ENCODE measurements at places on chromosomes 4 and X.

DNA sequence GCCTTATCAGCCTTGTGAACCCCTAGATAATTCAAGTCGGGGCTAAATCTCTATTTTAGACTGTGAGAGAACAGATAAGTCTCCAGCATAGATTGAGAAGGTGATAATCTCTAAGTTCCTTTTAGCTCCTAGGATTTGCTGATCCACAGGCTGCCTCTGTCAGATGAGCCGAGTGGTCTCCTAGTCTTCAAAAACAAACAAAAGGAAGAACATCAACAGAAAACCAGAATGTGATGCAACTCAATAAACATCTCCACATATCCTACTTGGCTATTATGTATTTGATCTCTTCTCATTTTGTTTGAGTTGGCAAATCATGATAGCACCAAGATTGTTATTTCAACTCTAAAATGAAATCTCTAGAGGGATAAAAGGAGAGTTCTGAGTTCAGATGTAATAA lies 88.4 kb upstream of the SLC7A11 start:
- no peak for DNase-seq

- DNase-seq, result no peak
Observed at GRCh38 chr4:175784986-175785525, 27.0 kb downstream of the GPM6A start.

- no peak for DNase-seq
Observed at GRCh38 chr4:132542228-132542627, 606.9 kb upstream of the PCDH10 start.

GRCh38 chr4:54516556-54517215 lies 141.1 kb upstream of the KIT start:
- DNase-seq, result no peak

- no peak for DNase-seq
Observed at GRCh38 chr4:52983563-52984303, 121.6 kb downstream of the RASL11B start.
